ENCODE measurements at places on chromosomes 12 and 14.

GRCh38 chr12:62976110-62976662 is 41.2 kb upstream of the PPM1H start:
- DNase-seq, result no peak

DNA sequence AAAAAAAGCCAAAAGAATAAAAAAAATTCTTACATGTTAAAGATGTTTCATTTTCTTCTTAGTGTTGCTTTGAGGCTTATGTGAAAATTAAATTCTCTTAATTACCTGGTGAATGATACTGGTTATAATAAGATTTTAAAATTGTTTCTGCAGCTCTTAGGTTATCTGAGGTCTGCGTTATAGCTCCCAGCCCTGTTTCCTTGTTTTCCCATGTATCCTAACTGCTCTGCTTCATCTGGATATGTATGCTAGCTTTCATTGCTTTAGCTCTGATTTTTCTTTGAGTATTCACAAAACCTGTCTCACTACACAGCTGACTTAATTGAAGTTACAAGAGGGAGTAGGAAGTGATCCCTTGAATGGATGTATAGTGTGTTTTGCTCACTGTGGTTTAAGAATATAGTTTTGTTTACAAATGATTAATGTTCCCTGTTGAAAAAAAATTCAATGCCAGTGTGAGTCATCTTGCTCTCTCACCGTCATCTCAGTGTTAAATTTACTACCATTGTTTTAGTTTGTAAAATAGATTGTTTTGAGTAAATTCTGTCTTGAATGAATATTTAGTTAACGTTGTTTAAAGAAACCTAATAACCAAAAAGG is 26.8 kb downstream of the CPSF6 start:
- no peak for DNase-seq

DNA sequence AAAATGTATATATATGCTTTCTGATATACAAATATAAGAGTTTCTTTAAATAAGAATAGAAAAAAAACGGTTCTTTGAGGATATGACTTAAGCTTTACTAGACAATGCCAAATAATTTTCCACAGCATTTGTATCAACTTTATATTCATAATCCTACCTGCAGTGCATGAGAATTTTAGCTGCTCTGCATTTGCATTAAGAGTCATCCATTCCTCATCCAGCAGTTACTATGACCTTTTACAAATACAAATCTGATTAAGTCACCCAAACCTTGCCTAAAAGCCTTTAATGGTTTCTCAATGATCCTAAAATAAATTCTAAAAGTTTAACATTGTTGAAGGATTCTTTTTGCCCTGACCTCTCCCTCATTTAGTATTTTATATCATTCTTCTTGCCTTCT is 116.5 kb downstream of the MGAT4C start:
- DNase-seq, result no peak

DNA sequence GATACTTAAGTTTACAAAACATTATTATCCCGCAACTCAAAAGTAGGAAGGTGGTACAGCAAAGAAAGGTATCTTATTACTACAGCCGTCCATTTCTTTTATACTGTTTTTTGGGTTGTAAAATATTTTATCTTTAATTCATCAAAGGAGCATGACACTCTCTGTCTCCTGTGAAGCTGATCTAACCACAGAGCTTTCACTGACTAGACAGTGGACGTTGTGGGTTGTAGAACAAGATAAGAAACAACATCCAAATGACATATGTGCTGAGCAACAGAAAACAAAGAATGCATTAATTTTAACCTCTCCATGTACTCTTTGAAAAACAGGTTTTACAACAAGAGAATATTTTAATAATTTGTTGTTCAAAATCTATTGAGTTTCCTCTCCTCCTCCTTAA is 195.9 kb upstream of the FBXO33 start:
- DNase-seq, result no peak

- DNase-seq, result no peak
Measured at GRCh38 chr12:23523339-23523738, 426.1 kb downstream of the SOX5 start.

- no peak for DNase-seq
Measured at GRCh38 chr12:49626836-49627235, 3.5 kb downstream of the PRPF40B start.

- DNase-seq, result no peak
Measured at GRCh38 chr14:32374155-32374554, 45.1 kb downstream of the AKAP6 start.

DNA sequence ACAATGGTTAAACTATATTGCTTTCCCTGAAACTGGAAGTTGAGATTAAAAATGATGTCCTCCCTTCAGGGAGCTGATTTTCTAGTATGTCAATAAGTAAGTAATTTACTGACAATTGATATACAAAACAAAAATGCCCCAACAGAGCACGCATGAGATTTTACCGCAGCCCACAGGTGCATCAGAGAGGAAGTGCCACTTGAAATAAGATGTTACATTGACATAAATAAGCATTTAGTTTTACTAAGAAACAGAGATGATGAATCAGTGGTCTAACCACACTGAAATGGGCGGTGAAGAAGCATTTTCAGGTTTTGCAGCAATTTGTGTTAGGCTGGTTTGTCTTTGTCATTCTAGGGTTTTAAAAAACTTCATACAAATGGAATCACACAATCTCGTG is 8.8 kb upstream of the CLECL1 start:
- peak; percentile 47 for DNase-seq

GRCh38 chr12:100753837-100754236 is 40.7 kb upstream of the ANO4 start:
- no peak for DNase-seq

DNA sequence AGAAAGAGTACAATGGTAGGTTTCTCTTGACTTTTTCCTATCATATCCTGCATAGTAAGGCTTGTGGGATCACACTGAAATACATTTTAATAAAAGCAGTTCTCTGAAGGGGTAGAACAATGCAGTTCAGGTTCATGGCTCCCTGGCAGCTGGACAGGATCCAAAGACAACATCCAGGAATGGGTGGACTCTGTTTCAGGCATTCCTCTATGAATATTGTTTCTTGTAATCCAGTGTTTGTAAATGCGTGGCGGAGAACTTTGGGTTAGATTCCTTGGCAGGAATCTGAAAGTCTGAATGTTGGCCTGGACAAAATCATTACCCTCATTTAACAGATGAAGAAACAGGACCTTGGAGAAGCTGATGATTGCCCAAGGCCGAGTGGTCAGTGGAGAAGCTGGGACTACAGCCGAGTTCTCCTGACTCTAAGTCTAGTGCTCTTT is 43.5 kb downstream of the SYNE2 start:
- DNase-seq, result no peak

DNA sequence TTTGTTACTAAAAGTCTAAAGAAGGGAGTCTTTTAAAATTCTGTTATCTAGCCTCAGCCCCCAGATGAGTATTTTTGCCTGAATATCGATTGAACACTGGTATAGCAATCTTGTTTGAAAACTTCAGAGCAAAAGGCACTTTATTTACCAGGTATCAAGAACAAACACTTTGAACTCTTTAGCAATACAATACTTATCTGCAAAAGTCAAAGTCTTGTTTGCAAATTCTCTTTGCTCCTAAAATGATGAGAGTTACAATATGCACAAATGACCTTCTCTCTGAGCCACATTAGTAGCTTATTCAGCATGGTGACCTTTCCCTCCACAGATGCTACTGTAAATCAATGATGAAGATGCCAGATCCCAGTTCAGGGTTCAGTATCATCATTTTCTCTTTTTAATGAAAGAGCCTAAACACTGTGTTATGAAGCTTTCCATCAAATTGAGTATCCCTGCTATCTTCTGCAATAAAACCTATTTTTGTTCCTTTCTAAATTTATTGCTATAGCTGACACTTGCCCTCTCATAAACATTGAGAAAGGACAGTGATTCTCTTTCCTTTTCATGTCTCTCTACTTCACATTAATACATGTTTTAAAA is 752.7 kb upstream of the MGAT4C start:
- no peak for DNase-seq

DNA sequence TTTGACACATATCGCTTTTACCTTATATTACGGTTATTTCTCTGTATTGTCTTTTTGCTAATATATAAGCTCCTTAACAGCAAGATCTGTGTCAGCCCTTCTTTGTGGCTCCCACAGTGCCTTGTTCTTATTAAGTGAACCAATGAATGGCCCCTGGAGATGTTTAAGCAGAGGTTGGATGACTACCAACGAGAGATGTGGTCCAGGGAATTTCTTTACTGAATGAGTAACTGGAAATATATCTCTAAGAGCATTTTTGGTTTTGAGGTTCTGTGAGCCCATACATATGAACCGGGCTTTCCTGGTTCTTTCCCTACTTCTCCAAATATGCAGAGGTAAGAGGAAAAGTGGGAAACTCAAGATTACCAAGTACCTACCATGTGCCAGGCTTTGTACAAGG is 23.5 kb downstream of the CALCOCO1 start:
- no peak for DNase-seq

DNA sequence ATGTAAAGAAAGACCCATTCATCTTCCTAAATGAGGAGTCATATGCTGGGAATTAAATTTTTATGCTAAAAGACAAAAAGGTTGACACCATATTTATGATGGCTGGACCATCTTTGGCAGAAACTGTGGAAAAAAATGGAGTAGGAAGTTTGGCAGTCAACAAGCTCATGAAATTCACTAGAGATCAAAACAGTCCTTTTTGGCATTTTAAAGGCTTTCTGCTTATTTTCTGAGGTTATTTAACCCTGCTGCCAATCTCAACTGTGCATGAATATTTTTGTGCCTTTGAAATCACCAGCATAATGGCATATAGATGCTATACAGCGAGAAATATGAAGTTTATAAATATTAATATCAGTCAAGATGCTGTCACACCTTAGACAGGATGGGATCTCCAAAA is 399.5 kb downstream of the PDZRN4 start:
- DNase-seq, result no peak

DNA sequence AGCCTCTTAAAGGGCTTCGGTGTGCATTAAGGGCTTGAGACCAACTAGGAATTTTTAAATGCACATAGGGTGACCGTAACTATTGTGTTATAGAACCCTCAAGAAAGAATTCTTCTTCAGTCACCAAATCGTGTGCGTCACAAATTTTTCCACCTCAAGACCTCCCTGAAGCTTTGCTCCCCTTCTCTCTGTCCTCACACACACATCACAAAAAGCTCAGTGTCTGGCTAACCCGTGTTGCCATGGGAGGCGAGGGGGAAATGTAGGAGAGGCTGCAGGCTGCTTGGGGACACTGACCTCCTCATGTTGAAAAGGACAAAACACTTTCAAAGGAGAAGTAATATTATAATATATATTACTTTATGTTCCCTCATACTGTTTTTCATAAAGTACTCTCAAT is 10.6 kb downstream of the SSPN start:
- no peak for DNase-seq

DNA sequence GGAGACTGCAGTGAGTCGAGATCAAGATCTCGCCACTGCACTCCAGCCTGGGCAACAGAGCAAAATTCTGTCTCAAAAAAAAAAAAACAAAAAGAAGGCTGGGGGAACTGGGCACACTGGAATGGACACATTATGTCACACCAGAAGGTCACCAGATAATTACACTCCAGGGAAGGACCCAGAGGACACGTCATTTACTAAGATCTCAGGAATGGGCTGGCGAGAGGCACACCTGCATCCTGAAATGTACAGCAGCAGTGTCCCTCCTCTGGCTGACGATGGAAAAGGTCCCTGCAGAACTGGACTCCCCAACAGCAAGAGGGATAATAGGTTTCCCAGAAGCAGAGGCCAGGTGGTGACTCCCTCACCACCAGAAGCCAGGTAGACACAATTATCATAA is 243.5 kb downstream of the BCL11B start:
- DNase-seq, result no peak

GRCh38 chr14:48584031-48584430 is 908.6 kb upstream of the MDGA2 start:
- no peak for DNase-seq

DNA sequence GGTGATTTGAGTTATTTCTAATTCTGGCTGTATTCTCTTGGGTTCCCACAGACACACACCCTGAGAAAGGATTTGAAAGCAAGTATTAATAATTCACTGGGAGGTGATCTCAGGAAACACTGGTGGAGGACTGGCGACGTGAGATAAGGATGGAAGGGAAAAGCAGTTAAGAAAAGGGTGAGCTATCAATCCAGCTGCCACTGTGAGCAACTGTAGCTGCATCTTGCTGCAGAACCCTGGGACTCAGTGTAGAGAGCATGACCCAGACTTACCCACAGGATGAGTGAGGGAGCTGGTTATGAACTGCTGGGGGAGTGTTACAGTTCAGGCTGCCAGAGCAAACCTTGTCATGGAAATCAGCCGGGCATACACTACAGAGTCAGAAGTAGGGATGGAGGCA is 71.9 kb downstream of the RESF1 start:
- DNase-seq, result no peak

DNA sequence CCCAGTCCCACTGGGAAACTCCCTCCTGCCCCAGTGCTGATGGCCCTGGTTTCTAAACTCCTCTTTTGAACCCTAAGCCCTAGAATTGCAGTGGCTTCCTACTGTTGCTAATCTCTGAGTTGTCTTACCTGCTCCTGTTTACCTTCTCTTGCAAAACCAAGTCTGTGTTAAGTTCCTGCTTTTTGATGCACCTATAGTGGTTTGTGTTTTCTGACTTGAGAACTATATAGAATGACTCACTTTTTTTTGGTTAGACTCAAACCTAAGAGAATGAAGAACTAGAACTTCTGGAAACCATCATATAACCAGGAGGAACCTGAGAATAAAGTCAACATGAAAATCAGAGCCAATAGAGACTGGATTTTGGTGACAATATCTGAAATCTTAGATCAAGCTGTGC is 5.5 kb upstream of the GAS2L3 start:
- no peak for DNase-seq
